Astrocyte of the spinal cord (primary cell): ENCODE measurements at places on chromosomes 12 and 14.

DNA sequence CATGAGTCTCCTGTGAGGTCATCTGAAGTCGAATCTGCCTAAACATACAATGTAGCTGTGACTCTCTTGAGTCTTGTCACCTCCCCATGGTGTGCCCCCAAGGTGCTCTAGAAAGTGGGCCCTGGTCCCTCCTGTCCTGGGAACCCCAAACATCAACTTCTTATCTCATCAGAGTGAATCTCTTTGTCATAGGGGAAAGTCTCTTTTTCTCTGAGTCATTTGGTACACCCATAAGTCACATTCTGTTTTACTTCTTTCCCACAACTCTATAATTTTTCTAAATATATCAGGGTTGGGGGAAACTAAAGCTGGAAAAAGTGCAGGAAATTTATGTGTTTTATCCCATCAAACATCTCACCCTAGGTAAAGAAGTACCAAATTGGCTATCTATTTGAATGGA lies 12.9 kb downstream of the SDR9C7 start:
- DNase-seq, result no peak

- DNase-seq, result no peak
Measured at GRCh38 chr12:108477055-108477880, 37.8 kb upstream of the FICD start.

DNA sequence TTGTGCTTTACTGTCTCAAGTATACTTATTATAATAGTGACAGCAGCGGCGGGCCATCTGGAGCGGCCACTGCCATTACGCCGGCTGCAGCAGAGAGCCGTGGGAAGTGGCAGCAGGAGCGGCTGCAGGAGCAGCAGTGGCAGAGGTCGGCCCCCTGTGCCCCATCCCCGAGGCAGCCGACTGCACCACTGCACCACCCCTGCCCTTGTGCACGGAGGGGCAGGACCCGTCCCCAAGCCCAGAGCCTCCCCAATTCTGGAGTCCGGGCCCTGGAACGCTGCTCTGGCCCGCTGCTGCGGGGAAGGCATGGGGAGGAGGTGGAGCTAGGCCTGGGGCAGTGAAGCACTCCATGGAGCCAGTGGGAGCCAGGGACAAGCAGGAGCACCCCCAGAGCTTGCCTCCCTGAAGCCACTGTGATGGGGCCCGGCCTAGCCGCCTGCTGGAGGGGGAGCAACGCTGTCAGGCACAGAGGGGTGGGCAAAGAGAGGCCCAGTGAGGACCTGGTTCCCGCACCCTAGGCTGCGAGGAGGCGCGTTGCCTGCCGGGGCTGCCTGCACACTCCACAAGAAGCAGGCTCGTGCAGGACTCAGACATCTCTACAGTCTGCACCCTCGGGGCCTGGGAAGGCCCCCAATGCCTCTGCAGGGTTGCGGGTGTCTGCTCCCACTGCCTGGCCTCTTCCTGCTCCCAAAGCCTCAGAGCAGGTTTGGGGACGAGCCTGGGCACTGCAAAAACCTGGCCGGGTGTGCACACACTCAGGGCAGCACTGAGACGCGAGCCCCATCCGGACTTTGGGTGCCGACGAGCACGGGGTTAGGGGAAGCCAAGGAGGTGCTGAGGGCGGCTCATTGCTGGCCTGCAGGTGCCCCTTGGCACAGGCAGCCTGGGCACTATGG lies 74.2 kb upstream of the RASSF8 start:
- no peak for DNase-seq

GRCh38 chr12:87661786-87662377 lies 367.3 kb downstream of the C12orf50 start:
- no peak for DNase-seq

GRCh38 chr12:29794862-29795261 lies 11.1 kb upstream of the TMTC1 start:
- DNase-seq, result no peak
